ENCODE measurements at places on chromosomes 16 and 17. TPM values are rescaled to one million over a fixed set of nuclear protein-coding genes. Genes with fewer than 3 reads are reported as not detected.
A peak's percentile ranks its signal among the peaks of the same experiment; 100 is the strongest.

DNA sequence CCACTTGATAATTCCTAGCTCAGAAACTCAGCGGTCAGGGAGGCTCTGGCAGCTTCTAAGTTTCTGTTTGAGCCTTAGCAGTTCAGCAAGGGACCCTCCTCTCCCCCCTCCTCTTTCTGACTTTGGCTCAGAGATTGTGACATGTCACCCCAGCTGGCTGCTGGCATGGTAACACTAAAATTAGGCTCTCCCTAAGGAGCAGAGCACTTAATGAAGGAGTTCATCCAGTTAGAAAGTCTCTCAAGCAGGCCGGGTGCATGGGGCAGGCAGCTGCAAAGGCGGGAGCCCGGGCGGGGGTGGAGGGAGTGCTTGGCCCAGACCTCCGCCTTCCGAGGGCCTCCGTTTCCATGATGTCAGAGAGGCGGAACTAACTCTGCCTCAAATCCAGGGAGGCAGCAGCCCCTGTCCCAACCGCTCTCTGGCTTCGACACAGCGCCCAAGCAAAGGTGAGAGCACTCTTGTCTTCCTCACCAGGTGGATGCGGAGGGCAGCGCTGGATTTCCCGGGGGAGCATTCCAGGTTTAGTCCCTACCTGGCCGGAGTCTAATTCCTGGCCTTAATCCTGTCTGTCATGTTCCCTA is 128.0 kb upstream of the PLCG2 start:
- no peak for DNase-seq
- no peak overlapping the region for H3K4me3 ChIP-seq
- peaks cover 2% of the 10 kb centered on the region for H3K36me3 ChIP-seq
- no peaks in the 10 kb centered on the region for H3K27me3 ChIP-seq
- peak overlapping the region; percentile 79 for H3K27ac ChIP-seq

The RNF43 gene
- total RNA-seq, result 2.0 TPM

DNA sequence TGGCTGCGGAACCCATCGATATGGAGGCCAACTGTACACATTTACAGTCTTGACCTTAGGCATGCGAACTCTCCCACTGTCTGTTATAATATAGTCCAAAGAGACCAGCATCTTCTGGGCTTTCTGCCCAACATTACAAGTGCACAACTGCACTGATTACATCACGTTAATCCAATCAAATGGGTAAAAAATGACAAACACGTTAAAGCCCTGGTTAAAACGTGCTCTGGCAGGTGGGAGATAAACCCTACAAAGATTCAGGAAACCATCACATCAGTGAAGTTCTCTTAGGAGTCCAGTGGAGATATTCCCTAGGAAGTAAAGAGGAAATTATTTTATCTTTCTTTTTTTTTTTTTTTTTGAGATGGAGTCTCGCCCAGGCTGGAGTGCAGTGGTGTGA is 23.7 kb upstream of the XYLT2 start:
- no peak for DNase-seq
- no peak overlapping the region for H3K27ac ChIP-seq
- no peak overlapping the region for H3K4me3 ChIP-seq
- H3K4me1 ChIP-seq, result no peaks in the 10 kb centered on the region

- peaks cover 22% of the 10 kb centered on the region for H3K4me1 ChIP-seq
- H3K27ac ChIP-seq, result no peak overlapping the region
- H3K36me3 ChIP-seq, result no peaks in the 10 kb centered on the region
- H3K4me3 ChIP-seq, result no peak overlapping the region
- H3K27me3 ChIP-seq, result no peaks in the 10 kb centered on the region
These were observed 409.4 kb downstream of the XYLT1 start for GRCh38 chr16:17061326-17061725.

- H3K4me3 ChIP-seq, result no peak overlapping the region
- H3K4me1 ChIP-seq, result no peaks in the 10 kb centered on the region
- H3K27ac ChIP-seq, result no peak overlapping the region
- no peaks in the 10 kb centered on the region for H3K36me3 ChIP-seq
- no peaks in the 10 kb centered on the region for H3K27me3 ChIP-seq
These were observed 105.3 kb downstream of the IRX5 start for GRCh38 chr16:55035956-55036355.

GRCh38 chr16:74480150-74481029 is 59.1 kb upstream of the CLEC18B start:
- no peak overlapping the region for H3K27ac ChIP-seq
- no peaks in the 10 kb centered on the region for H3K27me3 ChIP-seq

DNA sequence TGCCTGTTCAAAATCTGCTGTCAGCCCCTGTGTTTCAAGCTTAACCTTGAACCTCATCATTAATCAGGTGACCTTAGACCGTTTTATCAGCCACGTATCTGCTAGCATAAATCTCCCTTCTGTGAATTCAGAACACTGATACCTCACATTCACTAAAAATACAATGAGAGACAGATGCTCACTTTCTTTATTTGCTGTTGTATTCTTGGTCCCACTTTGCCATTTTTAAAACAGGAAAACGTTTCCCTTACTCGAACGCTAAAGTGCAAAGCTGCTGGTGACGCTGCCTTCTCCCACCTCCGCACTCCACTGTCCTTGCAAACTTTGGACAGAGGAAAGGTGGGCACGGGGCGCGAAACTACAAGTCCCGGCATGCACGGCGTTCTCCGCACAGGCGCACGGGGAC is 220 bp upstream of the ARHGAP44 start:
- H3K4me3 ChIP-seq, result peak overlapping the region; percentile 83
- no peak overlapping the region for H3K27ac ChIP-seq
- no peak for DNase-seq
- H3K27me3 ChIP-seq, result peaks cover 70% of the 10 kb centered on the region

DNA sequence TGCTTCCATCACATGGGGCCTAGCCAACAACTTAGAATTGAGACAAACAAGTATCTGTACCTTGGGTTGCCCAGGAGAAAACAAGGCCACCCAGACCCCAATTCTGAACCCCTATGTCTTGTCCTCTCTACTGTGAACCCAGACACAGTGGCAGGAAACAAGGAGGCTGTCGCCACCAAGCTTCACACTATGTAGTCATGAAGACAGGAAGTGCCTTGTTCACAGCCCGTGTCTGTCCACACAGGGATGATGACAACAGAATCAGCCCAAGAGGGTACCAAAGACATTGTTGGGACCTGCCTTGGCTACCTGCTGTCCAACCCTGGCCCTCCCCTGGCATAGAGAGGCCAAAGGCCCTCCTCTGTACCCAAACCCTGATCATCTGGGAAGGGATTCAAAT is 84.8 kb downstream of the CDYL2 start:
- no peaks in the 10 kb centered on the region for H3K36me3 ChIP-seq
- DNase-seq, result no peak
- H3K4me3 ChIP-seq, result no peak overlapping the region
- H3K27ac ChIP-seq, result no peak overlapping the region

DNA sequence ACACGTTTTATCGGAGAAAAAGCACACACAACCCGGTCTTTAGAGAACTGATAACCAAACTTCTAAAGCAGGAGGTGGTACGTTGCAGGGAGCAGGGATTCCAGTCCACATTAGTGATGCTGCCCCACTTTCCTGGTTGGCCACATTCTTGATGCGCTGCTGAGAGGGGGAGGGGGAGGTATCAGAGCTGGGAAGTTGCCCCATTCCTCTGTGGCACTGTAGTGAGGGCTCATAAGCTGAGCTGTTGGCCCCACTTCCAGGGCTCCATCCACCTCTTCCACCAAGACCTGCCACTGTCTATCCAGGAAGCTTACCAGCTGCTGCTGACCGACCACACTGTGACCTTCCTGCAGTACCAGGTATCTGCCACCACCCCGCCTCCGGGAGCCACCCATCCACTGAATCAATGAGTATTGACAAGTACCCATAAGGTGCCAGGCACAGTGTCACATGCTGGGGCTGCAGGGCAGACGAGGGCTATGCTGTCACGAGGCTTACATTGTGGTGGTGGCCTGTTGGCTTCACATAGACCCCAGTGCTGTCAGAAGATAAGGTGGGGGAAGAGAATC is 1.1 kb downstream of the TSEN54 start:
- H3K27ac ChIP-seq, result no peak overlapping the region
- H3K4me3 ChIP-seq, result peak overlapping the region; percentile 90
- DNase-seq, result no peak
- H3K27me3 ChIP-seq, result no peaks in the 10 kb centered on the region

DNA sequence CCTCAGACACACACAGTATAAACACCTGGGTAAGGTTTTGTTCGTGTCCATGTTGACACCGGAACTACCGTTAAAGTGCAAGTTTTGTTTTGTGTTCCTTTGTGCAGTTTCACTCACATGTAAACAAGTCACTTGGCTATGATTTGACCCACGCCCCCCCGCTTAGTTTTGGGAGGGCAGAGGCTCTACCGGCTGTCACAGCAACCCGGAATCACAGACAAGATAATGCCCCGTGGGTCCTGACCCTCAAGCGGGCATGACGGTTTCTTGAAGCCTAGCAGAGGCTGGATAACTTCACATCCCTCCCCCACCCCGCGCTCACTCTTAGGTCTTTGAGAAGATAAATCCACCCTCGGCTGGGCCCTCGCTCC is 1.7 kb downstream of the RASD1 start:
- peaks cover 6% of the 10 kb centered on the region for H3K36me3 ChIP-seq
- DNase-seq, result no peak
- H3K27me3 ChIP-seq, result peaks cover 35% of the 10 kb centered on the region
- H3K27ac ChIP-seq, result no peak overlapping the region
- H3K4me3 ChIP-seq, result peak overlapping the region; percentile 87
- H3K4me1 ChIP-seq, result peaks cover 18% of the 10 kb centered on the region

The OTOP3 gene
- total RNA-seq, result not detected

DNA sequence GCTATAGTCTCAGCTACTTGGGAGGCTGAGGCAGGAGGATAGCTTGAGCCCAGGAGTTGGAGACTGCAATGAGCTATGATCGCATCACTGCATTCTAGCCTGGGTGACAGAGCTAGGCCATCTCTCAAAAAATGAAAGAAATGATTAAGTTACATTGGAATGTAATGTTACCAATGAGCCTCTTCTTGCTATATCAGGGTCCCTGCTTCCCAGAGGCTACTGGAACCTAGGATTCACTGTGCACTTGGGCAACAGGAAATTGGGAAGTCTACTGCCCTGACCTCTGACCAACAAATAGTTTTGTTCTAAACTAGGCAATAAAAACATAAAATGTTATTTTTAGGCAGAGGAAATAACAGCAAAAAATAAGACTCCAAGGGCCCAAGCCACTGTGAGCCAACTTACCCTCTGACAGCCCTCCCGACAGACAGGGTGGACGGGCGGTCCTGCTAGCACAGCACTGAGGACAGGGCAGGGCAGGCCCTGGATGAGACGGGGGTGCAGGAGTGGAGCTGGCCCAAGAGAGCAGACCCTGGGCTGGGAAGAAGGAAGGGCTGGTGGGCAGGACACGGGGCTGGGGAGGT is 27.5 kb downstream of the NSMCE1 start:
- no peaks in the 10 kb centered on the region for H3K36me3 ChIP-seq
- H3K4me1 ChIP-seq, result peaks cover 52% of the 10 kb centered on the region
- no peak for DNase-seq

- peaks cover 23% of the 10 kb centered on the region for H3K27me3 ChIP-seq
- H3K36me3 ChIP-seq, result no peaks in the 10 kb centered on the region
- peak; percentile 38 for DNase-seq
- H3K4me1 ChIP-seq, result peaks cover 11% of the 10 kb centered on the region
- H3K4me3 ChIP-seq, result peak overlapping the region; percentile 62
These were observed 18.8 kb downstream of the RPH3AL start for GRCh38 chr17:333626-334396.

The TSEN54 gene
- total RNA-seq, result 49.0 TPM

DNA sequence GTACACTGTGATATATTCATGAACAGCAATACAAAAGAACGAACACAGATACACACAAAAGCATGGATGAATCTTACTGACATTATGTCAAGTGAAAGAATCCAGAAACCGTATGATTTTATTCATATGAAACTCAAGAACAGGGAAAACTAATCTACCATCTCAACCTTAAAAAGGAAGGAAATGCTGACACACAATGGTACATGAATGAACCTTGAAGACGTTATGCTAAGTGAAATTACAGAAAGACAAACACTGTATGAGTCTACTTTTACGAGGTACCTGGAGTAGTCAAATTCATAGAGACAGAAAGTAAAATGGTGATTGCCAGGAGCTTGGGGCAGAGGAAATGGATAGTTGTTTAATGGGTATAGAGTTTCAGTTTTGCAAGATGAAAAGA is 8.7 kb upstream of the PRKCB start:
- H3K27ac ChIP-seq, result no peak overlapping the region
- H3K4me1 ChIP-seq, result peaks cover 7% of the 10 kb centered on the region
- H3K36me3 ChIP-seq, result peaks cover 3% of the 10 kb centered on the region
- no peak for DNase-seq

DNA sequence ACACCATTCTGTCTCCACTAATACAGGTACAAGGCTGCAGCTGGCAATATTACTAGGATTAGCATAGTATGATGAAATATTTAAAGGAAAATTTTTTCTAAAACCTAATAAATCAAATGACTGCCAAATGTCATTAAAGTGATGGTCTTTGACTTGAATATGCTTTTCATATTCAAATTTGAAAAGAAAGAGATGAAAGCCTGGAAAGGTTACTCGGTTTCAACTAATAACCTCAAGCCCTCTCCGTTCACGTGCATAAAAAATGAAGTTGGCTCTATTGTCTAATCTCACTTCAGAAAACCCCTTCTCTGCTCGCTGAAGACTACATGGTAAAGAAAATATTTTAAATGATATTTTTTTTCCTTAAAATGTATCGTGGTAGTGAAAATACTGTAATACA is 83.2 kb downstream of the RPGRIP1L start:
- H3K27me3 ChIP-seq, result no peaks in the 10 kb centered on the region
- DNase-seq, result no peak

DNA sequence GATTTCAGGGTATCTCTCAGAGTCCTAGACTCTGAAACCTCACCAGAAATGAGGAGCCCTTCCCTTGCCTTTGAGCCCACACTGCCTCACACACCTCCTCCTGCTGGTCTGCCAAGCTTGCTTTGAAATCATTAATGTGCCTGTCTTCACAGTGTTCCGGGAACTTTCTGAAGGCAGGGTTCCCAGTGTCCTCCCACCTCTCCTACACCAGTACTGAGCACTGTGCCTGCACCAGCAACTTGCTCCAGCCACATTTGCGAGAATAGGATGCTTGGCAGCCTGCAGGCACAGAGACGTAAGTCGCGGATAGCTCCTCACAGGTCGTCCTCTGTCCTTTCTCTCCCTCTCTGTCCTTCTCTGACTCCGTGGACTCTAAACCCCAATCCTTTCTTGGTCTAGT is 408.4 kb upstream of the EEF2KMT start:
- DNase-seq, result no peak
- peaks cover 24% of the 10 kb centered on the region for H3K27me3 ChIP-seq
- H3K36me3 ChIP-seq, result no peaks in the 10 kb centered on the region
- peaks cover 19% of the 10 kb centered on the region for H3K4me1 ChIP-seq

The TAC4 gene
- not detected for total RNA-seq

DNA sequence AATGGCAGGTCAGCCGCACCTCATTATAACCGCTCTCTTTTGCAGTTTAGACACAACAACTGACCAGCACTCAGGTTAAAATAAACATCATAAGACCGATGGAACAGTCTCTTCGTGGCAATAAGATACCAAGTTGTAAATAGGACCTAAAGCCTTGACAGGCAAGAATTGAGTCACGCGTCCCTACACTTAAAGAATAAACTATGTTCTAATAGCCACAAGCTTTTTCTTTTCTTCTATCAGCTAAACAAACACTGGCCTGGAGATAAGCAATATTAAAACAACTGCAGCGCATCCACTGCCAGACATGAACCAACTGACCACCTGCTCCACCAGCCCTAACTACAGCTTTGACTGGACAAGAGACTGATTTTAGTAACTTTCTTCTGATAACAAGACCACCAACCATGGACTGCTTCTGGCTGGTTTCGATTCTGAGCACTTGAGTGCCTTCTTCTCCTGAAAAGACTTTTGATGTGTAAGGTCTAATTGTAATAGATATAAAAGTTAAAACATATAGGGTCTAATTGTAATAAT is 17.5 kb downstream of the SLFN12L start:
- H3K4me3 ChIP-seq, result no peak overlapping the region
- no peaks in the 10 kb centered on the region for H3K4me1 ChIP-seq
- H3K27me3 ChIP-seq, result peaks cover 74% of the 10 kb centered on the region
- no peaks in the 10 kb centered on the region for H3K36me3 ChIP-seq
- no peak overlapping the region for H3K27ac ChIP-seq

The CRYM gene
- total RNA-seq, result 1.2 TPM
